Coronary artery (tissue), 2 donors: ENCODE measurements at places on chromosomes 2 and 18.

- DNase-seq, result no peak
Measured at GRCh38 chr18:45384137-45384961, 230.9 kb upstream of the SLC14A2 start.

DNA sequence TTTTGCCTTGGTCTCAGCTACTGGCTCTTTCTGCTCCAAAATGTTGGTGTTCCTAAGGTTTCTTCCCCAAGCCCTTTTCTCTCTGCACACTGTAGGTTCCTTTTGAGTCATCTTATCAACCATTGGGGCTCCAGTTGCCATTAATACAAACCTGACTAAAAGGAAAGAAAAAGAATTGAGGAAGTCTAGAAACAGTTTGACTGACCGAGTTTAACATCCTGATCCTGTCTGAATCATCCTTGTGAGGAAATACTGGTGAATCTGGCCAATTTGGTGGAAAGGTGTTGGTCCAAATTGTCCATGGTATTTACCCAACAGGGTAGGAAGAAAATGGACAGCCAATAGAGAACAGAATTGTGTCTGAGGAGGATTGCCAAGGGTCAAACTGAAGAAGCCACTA is 38.3 kb downstream of the CRYGD start:
- no peak for DNase-seq

- DNase-seq, result peak; percentile 46
Measured at GRCh38 chr2:240300261-240300821, 135.1 kb upstream of the GPC1 start.

- no peak for DNase-seq
Measured at GRCh38 chr2:9069543-9069942, 66.1 kb upstream of the MBOAT2 start.

DNA sequence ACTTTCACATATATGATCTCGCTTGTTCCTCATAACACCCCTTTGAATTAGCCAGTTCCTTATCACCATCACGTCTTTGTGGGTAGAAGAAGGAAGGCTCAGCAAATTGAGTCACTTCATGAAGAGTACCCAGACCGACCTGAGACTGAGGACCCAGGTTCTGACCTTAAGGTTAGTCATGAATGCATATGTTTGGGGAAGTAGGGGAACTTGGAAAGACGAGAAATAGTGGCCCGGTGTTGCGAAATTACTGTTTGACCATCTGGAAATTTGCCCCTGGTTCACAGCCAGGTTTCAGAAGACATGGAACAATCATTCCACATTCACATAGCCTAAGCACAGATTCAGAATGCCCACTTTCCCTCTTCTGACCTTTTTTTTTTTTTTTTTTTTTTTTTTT is 59.8 kb downstream of the MEIS1 start:
- DNase-seq, result no peak

DNA sequence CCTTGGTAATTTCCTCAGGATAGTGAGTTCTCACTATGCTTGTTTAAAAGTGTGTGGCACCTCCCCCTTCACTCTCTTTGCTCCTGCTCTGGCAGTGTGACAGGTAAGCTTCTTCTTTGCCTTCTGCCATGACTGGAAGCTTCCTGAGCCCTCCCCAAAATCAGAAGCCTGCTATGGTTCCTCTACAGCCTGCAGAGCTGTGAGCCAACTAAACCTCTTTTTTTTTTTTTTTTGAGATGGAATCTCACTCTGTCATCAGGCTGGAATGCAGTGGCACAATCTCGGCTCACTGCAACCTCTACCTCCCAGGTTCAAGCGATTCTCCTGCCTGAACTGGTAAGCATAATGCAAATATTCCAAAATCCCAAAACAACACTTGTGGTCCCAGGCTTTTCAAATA is 80.0 kb downstream of the SOWAHC start:
- no peak for DNase-seq

GRCh38 chr2:140580532-140581151 is 1550.2 kb downstream of the LRP1B start:
- DNase-seq, result no peak

DNA sequence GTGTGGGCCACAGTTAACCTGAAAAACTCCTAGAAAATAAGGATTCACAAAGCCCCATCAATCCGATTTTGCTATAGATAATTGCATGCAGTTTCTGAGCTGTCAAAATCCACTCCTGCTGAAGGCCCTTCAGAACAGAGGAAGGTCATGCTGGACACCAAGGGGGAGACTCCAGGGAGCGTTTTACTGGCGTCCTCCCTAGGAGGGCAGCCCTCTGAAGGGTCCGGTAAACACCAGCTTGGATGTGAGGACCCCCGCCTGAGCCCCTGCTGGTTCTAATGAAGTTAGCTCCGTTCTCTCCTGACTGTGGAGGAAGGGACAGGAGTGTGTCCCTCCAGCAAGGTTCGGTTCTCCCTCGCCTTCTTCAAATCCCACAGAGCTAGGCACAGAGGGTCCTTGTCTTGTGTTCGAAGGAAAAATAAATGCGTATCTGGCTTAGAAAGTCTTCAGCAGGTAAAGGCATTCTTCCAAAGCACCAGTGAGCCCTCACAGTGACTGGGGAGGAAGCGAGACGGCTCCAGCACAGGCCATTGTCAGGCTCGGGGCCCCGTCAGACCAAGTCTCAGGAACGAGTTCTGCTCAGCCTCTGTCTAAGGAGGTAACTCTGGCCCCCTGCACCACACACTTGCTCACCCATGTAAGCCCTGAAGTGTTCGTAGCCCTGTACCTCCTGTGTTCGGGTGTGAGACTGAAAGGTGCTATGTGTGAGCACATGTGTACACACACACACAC is 41.6 kb downstream of the CABLES1 start:
- DNase-seq, result no peak

DNA sequence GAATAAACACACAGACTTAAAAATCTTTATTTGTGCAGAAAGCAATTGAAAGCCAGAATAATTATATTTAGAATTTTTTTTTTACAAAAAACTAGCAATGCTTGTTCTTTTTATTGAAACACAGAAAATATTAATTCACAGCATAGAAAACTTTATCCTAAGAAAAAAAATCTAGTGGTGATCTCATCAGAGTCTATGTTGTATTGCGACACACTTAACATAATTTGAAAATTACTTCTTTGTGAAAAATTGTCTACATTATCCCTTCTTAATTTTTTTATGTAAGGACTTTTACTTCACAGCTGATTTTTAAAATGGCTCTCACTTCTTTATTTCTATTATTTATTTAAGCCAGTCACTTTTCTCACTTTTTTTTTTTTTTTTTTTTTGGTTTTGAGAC is 103.4 kb downstream of the LDLRAD4 start:
- DNase-seq, result no peak

DNA sequence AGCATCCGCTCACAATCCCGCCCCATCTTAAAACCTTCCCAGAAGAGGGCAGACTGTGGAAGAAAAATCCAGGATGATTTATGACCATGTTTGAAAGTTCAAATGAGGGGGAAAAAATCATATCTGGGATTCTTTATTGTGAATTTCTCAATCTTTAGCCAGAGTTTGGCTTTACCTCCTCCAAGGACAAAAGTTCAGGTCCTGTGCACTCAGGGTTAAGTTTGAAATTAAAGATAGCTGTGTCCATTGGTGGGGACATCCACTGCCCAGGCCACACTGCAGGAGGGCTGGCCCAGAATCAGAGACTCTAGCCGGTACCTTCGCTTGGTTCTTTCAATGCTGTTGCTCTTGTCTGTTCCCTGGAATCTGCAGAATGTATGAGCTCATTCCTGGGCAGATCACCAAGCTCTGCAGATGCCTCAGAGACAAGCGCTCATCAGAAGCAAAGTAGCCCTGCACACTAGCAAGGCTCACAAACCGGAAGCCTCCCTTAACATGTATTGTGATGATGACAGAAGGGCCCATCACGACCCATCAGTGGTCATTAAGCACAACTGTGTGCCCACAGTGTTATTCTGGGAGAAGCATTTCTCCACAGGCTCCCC is 375.3 kb upstream of the KLHL29 start:
- no peak for DNase-seq

GRCh38 chr2:143402451-143402850 is 273.2 kb downstream of the ARHGAP15 start:
- no peak for DNase-seq
